ENCODE measurements at places on chromosomes 5 and 9.

- no peak for DNase-seq
Measured at GRCh38 chr5:127936439-127936972, 147.1 kb upstream of the SLC12A2 start.

- no peak for DNase-seq
Measured at GRCh38 chr5:27475063-27475462, 436.7 kb upstream of the CDH9 start.

DNA sequence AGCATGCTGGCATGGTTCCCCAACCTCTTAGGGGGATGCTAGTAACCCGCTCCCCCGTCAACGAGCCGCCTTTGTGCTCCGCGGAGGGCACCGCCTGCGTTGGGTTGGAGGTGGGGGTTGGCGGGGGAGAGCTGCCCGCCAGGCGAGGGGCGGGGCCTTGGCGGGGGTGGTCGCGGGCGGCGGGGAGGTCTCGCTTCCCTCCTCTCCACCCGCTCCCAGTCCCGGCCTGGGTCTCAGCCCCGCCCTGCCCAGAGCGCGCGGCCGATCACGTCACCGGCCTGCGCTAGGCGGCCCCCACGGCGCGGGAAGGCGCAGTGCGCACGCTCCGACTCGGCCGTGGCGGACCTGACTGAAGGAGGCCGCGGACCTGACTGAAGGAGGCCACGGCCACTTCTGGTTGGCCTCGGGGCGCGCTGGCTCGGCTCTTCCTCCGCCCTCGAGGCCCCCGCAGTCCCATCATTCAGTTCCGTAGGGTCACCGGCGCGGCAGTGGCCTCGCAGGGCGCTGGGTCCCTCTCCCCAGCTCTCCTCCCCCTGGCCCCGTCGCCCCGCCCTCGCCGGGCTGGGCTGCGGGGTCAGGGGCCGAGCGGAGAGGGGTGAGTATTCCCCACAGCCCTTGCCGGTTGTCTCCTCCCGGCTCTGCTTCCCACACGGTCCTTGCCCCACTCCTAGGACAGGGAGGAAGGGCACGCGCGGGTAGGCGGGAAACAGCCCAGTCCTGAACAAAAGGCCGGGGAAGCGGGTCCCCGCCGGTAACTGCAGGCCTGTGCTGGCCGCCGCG lies at the start of gene ATG10:
TSS of gene ATG10 (plus strand) at position 312 of the 780 bp plus-strand sequence. CDS start 15,548 bp downstream, outside the sequence.
- DNase-seq, result peak; percentile 90

DNA sequence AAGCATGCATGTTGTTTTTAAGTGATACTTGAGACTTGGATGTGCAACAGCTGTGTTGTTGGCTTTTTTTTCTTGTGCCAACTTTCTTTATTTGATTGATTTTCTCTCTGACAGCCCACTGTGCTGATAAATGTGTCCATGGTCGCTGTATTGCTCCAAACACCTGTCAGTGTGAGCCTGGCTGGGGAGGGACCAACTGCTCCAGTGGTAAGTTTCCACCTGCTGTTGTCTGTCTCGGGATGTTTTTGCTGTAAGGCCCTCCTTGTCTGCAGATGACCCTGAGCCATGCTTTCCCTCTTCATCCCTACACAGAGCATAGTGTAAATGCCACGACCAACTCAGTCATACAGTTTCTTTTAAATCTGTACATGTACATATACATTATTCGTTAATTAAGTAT lies 79.2 kb downstream of the MEGF10 start:
- DNase-seq, result no peak

DNA sequence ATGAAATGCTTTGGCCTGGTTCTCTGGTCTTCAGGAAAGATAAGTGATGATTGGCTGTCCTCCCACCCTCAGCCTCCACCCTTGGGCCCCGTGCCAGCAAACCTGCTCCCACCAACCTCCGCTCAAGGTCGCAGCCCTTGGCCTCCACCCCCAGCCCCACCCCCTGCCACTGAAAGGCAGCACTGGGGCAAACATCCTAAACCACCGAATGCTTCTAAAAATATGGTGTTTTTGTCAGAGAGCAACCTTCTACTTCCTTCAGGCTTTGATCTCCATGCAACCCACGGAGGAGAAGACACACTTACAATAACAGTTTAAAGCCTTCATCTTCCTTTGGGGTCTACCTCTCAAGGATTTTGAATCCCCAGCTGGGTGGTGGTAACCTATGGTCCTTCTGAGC lies 24.0 kb upstream of the TCF7 start:
- DNase-seq, result no peak

DNA sequence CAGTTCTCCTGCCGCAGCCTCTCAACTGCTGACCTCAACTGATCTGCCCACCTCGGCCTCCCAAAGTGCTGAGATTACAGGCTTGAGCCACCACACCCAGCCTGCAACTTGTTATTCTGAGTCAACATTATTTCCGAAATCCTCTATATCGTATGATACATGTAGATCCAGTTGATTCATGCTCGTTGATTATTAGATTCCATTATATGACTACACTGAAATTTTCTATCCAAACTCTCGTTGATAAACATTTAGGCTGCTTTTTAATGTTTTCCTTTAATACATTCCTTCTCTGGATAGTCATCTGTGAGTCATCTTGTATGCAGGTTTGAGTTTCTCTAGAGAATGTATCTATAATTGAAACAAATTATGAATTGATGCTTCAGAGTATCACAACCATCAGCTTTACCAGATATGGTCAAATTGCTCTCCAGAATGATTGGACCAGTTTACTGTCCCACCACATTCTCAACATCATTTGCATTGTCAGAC lies 4.1 kb downstream of the CDK7 start:
- peak; percentile 96 for DNase-seq

DNA sequence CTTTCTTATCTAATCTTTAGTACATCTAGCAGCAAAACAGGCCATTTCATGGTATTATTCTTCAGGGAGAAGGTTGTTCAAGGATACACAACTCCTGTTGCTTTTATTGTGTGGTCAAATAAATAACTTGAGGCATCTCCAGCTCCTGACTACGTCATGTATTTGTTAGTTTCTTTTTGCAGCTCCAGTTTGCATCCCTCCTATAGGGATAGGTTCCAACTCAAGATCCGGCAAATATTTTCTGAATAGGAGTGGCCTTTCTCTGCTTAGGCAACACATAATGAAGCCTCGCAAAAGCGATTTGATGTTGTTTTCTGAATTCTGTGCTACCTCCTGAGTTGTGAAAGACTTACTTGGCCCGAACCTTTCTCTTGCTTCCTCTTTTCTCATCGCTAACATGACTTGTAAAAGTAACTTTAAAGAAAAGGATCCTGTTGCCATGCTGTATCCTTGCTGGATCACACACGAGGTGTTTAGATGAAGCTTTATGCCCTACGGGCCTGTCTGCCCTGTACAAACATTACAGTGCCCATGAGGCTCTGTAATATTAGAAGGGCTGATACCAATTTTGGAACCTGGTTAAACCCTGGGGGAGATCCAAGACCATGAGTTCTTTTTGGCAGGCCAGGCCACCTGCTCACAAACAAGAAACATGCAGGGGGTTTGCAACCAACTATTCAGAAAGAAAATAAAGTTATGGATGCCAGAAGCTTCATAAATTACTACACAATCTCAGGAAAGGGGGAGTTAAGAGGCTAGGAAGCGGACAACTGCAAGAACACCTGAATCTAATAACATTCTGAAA lies 149.8 kb upstream of the FGF10 start:
- no peak for DNase-seq

DNA sequence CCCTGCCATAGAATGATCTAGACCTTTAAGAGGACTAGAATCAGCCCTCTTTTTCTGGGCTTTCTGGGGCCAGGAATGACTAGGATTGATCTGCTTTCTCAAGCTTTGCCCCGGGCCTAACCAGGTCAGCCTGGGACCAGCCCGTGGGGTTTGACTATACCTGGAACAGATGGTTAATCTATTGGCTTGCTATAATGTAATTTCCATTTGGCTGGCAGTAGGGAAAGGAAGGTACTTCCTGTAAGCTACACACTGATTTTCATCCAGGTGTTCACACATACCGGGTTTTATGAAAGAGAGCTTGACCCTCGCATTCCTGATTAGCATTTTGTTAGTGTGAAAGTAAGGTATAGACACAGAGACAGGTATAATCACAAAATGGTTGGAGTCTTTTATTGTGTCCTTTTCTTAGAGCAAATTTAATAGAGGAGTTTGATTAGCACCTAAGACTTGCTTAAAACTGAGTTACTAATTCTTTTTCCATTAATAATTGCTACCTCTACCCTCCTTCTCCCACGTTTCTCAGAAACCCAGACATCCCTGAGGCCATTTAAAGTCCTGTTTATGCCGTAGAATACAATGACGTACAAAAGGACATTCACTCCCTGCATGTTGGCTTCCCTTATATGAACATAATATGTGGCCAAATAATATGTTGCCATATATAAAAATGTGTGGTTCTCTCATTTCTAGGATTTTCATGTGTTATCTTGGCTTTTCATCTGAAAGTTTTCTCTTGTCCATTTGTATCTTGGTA lies 17.3 kb downstream of the LNPEP start:
- DNase-seq, result no peak

DNA sequence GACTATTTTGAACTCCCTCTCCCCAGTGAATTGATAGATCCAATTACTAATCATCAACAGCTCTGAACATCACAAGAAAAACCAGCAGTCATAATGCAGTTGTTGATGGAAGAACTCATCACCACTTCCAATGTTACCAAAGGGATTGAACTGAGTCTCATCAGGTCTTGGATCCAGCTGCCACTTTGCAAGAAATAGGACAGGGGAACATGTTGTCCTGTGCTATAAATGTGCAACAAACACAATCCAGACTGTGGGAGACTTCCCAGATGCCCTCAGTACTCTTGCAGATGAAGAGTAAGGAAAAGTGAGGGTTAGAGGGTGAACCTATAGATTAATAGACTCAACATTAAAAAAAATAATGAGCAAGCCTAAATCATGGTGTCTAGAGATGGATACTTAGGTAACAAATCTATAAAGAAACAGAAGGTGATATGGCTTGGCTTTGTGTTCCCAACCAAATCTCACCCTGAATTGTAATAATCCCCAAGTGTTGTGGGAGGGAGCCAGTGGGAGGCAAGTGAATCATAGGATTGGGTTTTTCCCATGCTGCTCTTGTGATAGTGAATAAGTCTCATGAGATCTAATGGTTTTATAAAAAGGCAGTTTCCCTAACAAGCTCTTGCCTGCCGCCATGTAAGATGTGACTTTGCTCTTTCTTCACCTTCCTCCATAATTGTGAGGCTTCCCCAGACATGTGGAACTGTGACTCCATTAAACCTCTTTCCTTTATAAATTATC lies 63.4 kb upstream of the PAPPA start:
- DNase-seq, result no peak

DNA sequence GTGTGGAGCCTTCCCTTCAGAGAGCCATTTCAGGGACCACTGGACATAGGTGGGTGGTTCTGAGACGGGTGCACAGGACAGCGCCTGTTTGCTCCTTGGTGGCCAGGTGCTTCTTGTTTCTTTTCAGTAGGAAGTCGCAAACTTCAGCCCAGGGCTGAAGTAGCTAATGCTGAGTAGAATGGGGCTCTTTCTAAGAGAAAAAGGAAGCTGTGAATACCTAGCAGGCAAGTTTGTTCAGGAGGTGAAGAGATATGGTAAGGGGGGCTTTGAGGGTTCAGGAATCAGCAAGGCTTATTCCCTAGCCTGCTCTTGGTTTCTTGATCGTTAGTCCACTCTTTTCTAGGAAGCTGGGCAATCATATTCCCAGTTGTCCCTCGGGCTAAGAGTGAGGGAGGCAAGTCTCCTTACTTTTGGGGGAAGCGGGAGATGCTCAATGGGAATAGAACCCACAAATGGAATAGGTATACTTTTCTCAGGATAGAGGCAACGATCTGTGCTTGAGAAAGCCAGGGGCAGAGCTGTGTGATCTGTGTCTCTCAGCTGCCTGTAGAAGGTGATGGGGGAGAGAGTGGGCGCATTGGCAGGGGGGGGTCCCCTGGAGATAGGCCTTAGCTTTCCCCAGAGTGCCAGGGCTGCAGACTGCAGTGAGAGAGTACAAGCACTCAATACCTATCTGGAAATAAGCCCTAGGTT lies 1.9 kb upstream of the PURA start:
- DNase-seq, result no peak

DNA sequence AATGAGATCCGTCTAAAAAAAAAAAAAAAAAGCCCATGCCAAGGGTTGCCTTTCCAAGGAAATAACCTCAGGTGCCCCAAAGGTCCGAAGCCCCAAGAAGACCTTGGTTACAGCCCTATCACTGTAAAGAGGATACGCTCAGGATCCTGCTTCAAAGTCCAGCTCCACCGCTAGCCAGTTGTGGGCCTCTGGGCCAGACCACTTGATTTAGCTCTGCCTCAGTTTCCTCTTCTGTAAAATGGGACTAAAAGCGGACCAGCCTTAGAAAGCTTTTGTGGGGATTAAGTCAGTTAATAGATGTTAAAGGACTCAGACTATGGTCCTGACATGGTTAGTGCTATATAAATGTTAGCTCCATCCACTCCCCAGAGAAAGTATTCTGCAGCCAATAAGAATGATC lies 48.7 kb upstream of the ORM1 start:
- no peak for DNase-seq

DNA sequence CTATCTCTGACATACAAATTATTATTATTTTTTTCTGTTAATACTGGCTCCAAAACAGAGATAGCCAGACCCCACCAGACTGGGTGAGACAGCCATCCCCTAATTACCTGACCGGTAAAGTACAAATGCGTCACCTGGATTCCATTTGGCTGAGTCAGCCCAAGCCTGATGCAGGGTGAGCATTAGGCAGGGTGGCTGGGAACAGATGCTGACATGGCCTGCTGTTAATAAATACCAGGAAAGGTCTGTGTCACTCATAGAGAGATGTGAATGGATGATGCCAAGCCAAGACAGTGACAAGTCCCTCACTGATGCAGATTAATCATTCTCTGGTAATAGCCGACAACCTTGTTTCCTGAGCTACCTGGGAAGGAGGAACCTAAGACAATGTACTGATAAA lies 183.5 kb downstream of the TRIM32 start:
- DNase-seq, result no peak

DNA sequence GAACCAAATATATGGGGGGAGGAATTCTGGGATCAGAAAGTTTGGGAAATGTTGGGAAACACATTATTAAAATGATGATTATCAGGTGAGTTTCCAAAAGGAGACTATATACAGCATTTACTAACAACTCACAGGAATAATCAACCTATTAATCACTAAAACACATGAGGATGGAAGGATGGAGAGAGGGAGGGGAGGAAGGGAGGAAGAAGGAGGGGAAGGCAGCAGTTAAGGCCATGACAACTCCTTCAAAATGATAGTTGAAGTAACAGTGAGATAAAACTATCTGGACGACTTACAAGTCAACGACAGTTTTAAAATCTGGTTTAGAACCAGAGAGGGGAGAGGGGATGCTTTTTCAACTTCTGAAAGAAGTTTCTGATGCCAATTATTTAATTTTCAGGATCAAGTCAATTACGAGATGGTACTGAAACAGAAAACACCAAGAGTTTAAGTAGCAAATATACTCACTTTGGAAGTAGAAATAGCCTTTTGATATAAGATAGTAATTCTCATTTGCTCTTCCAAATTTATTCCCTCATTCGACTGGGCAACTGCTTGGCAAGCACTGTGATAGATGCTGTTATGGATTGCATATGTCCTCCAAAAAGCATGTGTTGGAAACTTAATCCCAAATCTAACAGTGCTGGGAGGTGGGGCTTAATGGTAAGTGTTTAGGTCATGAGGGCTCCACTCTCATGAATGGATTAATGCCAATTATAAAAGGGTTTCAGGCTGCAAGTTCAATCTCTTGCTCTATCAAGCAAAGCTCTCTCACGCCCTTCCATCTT lies 30.4 kb downstream of the FBXW11 start:
- no peak for DNase-seq
